ENCODE measurements at places on chromosomes 6 and 20. TPM values are rescaled to one million over a fixed set of nuclear protein-coding genes. Genes with fewer than 3 reads are reported as not detected.

The THBD gene
- 1.0 TPM for total RNA-seq

- H3K27me3 ChIP-seq: peaks cover 65% of the 10 kb centered on the region
- no peak overlapping the region for H3K27ac ChIP-seq
- H3K4me1 ChIP-seq: no peaks in the 10 kb centered on the region
Observed at GRCh38 chr20:47054945-47055344, 160.3 kb downstream of the EYA2 start.

GRCh38 chr6:28351087-28351486 lies 1.3 kb downstream of the ZKSCAN3 start:
- peaks cover 13% of the 10 kb centered on the region for H3K27me3 ChIP-seq
- H3K27ac ChIP-seq: peak overlapping the region; percentile 53
- H3K4me3 ChIP-seq: no peak overlapping the region
- H3K4me1 ChIP-seq: peaks cover 29% of the 10 kb centered on the region

DNA sequence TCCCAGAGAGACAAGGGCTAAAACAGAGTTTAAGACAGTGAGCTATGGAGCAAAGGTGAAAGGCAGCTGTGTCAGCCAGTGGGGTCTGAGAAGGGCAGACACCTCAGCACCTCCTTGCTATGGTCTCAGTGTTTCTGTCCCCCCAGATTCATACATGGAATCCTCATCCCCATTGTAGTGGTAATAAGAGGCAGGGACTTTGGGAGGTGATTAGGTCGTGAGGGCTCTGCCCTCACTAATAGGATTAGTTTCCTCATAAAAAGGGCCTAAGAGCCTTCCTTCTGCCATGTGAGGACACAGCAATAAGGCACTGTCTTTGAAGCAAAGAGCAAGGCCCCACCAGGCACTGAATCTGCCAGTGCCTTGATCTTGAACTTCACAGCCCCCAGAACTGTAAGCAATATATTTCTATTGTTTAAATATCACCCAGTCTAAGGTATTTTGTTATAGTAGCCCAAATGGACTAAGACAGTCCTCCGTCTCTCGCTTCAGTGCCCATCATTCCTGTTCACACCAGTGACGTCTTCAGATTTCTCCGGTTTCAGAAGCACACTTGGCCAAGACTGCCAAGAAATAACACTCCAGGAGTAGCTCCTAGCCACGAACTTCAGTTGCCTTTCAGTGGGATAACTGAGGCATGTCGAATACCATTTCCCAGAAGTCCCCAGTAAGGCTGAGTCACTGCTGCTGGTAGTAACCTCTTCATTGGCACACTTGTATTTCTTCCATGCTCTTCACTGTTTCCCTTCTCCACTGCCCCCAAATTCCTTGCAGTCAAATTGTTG lies 32.8 kb downstream of the SLC13A3 start:
- H3K36me3 ChIP-seq: no peaks in the 10 kb centered on the region
- DNase-seq: no peak
- H3K4me3 ChIP-seq: no peak overlapping the region
- peaks cover 52% of the 10 kb centered on the region for H3K27me3 ChIP-seq
- no peaks in the 10 kb centered on the region for H3K4me1 ChIP-seq
- H3K27ac ChIP-seq: no peak overlapping the region

DNA sequence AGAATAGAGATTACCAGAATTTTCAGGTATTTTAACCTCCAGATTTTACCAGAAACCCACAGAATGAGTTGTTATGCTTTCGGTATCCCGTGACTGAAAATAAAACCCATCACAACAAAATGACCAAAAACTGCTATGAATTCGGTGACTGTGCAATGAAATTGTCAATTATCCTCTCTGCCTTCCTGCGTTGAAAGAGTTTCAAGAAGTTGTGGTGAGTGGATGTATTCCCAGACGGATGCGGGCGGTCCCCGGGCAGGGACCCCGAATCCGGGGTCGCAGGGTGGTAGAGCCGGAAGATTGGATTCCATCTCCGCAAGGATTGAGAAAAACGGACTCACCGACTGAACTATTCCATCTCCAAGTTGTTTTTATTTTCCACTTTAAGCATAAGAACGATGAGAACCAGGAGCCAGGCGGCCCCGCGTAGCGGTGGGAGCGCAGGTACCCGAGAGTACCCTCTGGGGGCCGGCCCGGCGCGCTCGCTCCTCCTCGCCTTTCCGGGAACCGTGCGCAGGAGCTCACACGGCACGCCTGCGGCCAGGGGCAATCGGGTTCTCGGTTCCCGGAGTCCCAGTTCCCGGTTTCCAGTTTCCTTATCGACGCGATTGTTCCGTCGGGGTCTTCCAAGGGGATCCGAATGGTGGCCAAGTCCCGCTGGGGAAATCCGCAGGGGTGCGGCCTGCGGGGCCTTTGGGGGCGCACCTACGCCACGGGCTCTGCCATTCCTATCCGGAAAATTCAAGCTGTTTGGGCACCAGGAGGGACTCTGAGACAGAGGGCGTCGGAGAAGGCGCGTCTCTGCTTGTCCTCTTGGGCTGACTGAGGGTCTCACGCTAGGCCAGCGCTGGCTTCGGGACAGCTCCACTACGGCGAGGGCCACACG lies 104.9 kb upstream of the PRDM1 start:
- peaks cover 28% of the 10 kb centered on the region for H3K4me1 ChIP-seq
- H3K27me3 ChIP-seq: peaks cover 49% of the 10 kb centered on the region
- peak overlapping the region; percentile 89 for H3K27ac ChIP-seq

DNA sequence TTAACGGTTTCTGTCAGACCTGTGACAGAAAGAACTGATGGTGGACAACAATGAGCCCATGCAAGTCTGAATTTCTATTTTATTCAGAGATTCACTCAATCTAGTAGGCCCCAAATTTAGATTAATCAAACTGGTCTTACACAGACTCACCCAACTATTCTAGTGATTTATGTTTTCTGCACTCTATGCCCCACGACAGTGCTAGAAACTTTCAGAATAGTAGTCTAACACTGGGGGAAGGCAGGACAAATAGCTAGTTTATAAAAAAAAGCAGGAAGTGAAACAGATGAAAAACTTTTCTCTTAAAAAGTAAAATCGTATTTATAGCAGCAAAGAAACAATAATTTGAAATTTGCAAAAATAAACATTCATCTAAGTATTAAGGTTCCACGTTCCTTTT lies 5.0 kb downstream of the TCP11 start:
- H3K4me3 ChIP-seq: no peak overlapping the region
- DNase-seq: no peak
- no peak overlapping the region for H3K27ac ChIP-seq
- no peaks in the 10 kb centered on the region for H3K36me3 ChIP-seq

DNA sequence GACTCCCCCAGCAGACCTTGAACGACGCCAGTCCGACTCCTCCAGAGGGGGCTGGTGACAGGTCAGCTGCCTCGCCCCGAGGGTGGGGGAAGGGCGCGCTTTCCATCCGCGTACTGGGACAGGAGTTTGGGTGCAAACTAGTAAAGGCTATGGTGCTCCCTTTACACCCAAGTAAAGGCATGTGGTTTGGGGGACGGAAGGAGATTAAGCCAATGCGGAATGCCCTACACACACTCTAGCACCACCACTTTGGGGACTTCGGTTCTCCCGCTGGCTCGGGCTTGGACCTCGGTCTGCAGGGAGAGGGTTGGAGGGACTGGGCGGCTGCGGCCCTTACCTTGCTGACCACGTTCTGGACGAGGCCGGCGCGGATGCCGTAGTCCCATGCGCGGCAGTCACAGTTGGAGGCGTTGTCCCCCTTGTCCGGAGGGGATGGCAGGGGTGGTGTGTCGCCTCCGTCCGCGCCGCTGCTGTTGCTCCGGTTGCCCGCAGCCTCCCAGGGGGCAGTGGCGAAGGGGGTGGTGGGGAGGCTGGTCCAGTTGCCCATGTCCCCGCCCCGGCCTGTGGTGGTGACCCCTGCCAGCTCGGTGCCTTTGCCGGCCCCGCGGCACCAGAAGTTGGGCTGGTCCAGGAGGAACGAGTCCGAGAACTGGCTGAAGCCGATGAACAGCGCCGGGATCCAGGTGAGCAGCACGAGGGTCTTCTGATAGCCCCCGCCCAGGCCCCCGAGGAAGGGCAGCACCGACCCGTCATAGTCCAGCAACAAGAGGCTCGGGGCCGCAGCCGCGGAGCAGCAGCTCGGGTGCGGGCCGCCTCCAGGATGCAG lies 1.1 kb downstream of the SLC22A23 start:
- peaks cover 4% of the 10 kb centered on the region for H3K36me3 ChIP-seq
- peaks cover 9% of the 10 kb centered on the region for H3K4me1 ChIP-seq
- peaks cover 25% of the 10 kb centered on the region for H3K27me3 ChIP-seq
- no peak overlapping the region for H3K4me3 ChIP-seq
- H3K27ac ChIP-seq: no peak overlapping the region
- DNase-seq: no peak

DNA sequence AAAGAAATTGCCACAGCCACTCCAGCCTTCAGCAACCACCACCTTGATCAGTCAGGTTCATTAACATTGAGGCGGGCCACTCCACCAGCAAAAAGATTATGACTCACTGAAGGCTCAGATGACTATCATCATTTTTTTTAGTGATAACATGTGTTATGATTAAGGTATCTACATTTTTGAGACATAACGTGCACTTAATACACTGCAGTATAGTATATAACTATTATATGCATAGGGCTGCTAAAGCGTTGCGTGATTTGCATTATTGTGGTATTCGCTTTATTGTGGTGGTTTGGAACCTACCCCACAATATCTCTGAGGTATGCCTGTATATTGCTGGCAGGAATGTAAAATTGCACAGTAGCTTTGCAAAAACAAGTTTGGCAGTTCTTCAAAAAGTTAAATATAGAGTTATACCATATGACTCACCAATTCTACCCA lies 6.8 kb upstream of the RIPK1 start:
- no peaks in the 10 kb centered on the region for H3K27me3 ChIP-seq
- H3K4me3 ChIP-seq: no peak overlapping the region
- H3K4me1 ChIP-seq: peaks cover 19% of the 10 kb centered on the region

DNA sequence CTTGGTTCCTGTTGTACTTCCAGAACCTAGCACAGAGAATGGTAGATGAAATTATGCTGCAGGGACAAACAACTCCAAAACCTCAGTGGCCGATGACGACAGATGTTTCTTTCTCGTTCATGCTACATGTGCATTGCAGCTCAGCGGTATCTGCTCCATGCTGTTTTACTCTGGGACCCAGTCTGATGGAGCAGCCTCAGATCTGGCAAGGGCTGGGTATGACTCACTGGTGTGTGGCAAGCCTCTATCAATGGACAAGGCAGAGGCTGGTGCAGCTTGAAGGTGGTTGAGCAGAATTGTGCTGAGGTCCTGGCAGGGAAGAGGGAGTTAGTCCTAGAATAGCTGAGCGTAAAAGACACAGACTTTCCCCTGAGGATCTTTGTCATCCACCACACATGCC lies 10.3 kb upstream of the BLCAP start:
- H3K4me3 ChIP-seq: no peak overlapping the region
- H3K36me3 ChIP-seq: no peaks in the 10 kb centered on the region
- peaks cover 27% of the 10 kb centered on the region for H3K27me3 ChIP-seq
- peaks cover 10% of the 10 kb centered on the region for H3K4me1 ChIP-seq
- H3K27ac ChIP-seq: no peak overlapping the region

DNA sequence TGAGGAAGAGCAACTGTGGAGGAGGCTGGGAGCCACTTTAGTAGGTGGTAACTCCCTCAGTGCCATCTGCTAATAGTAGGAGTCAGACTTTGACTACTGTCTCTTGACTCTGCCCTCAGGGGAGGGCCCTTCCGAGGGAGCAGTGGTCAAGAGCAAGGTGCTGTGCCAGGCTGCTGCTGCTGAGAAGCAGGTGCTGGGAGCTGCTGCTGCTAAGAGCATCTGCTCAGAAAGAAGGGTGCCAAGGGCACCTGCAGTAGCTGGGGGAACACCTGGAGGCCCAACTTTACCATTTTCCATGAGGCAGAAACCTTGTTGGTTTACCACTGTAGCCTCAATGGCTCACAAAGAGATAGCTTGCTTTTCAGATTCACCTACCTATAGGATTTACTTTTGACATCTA lies 18.5 kb downstream of the GGTLC1 start:
- H3K27ac ChIP-seq: no peak overlapping the region
- H3K4me3 ChIP-seq: no peak overlapping the region
- DNase-seq: no peak
- peaks cover 2% of the 10 kb centered on the region for H3K36me3 ChIP-seq
- peaks cover 6% of the 10 kb centered on the region for H3K4me1 ChIP-seq
- peaks cover 36% of the 10 kb centered on the region for H3K27me3 ChIP-seq

- DNase-seq: no peak
- H3K27ac ChIP-seq: peak overlapping the region; percentile 67
- peaks cover 3% of the 10 kb centered on the region for H3K4me1 ChIP-seq
- no peak overlapping the region for H3K4me3 ChIP-seq
- H3K27me3 ChIP-seq: peaks cover 32% of the 10 kb centered on the region
Observed at GRCh38 chr20:57509665-57510237, 15.2 kb downstream of the CTCFL start.

The ARMH2 gene
- 1.1 TPM for total RNA-seq

GRCh38 chr6:121944354-121944753 lies 455.1 kb upstream of the HSF2 start:
- H3K4me1 ChIP-seq: no peaks in the 10 kb centered on the region
- H3K27me3 ChIP-seq: no peaks in the 10 kb centered on the region
- no peaks in the 10 kb centered on the region for H3K36me3 ChIP-seq
- no peak overlapping the region for H3K4me3 ChIP-seq
- H3K27ac ChIP-seq: no peak overlapping the region

The SPINT3 gene
- not detected for total RNA-seq

The IP6K3 gene
- total RNA-seq: not detected

DNA sequence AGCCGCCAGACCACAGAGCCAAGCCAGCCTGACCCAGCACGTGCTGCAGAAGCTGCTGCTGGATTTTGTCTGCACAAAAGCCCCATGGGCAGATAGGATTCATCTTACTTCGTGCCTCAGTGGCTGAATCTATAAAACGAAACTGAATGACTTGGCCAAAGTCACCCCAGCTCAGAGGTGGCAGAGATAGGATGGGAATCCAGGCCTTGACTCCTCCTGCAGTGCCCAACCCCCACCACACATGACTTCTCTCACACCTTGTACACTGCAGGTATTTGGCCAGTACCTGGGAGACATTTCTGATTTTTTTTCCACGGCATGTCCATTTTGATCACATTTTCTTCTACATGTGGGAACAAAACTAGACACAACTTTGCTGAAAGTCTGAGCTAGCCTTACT lies 182.1 kb downstream of the ANKRD60 start:
- no peak for DNase-seq
- no peak overlapping the region for H3K27ac ChIP-seq
- peaks cover 2% of the 10 kb centered on the region for H3K36me3 ChIP-seq
- no peaks in the 10 kb centered on the region for H3K4me1 ChIP-seq
- peaks cover 43% of the 10 kb centered on the region for H3K27me3 ChIP-seq
- H3K4me3 ChIP-seq: no peak overlapping the region

The LIN28B gene
- total RNA-seq: not detected

DNA sequence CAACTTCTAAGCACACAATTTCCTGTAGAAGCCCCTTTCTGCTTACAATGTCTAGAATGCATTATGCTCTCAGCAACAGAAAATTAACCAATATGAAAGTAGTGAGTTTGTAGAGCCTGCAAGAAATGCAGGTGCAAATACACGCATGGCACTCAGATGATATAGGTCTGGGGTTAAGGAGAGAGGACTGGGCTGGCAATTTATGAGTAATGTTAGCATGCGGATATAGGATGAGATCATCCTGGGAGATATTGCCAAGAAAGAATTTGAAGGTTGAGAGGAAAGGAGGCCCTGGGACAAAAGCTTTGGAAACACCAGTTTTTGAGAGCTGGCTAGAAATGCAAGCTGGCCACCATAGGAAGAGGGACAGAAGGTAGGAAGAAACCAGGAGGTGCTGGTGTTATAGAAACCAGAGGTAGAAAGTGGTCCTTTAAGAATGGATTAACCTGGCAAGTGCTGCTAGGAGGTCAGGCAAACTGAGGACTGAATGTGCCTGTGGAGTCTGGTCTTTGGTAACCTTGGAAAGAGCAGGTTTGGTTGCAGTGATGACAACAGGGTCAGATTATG lies 183.2 kb upstream of the MYLIP start:
- H3K4me1 ChIP-seq: no peaks in the 10 kb centered on the region
- H3K36me3 ChIP-seq: no peaks in the 10 kb centered on the region
- H3K4me3 ChIP-seq: no peak overlapping the region
- H3K27ac ChIP-seq: no peak overlapping the region
- no peaks in the 10 kb centered on the region for H3K27me3 ChIP-seq
- DNase-seq: no peak
